ENCODE measurements at places on chromosomes 3 and 15.

DNA sequence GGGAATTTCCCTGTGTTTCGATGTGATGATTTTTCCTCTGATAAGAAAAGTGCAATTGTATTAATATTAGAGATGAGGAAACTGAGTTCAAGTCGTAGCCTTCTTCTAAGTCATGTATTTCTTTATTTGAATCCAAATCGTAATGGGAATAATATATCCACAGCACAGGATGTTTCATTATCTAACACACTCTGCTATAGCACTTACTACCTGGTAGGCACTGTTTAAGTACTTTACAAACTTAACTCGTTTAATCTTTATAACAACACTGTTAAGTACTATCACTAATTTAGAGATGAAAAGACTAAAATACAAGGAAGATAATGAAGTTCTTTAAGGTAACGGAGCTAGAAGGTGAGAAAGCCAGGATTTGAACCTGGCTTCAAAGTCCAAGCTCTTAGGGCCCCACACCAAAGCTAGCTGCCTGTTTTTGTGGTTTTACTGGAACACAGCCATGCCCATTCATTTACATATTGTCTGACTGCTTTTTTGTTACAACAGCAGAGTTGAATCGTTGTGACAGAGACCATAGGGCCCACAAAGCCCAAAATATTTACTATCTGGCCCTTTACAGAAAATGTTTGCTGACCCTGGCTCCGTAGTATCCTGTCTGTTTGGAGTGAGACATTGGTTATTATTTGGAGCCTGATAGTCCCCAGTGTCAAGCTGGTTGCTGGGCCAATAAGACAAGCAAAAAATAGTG is 9.6 kb upstream of the ATP13A3 start:
- no peak for DNase-seq

GRCh38 chr15:53910852-53911251 is 67.4 kb upstream of the UNC13C start:
- no peak for DNase-seq

- DNase-seq = no peak
Measured at GRCh38 chr15:70283511-70283910, 185.8 kb upstream of the TLE3 start.

DNA sequence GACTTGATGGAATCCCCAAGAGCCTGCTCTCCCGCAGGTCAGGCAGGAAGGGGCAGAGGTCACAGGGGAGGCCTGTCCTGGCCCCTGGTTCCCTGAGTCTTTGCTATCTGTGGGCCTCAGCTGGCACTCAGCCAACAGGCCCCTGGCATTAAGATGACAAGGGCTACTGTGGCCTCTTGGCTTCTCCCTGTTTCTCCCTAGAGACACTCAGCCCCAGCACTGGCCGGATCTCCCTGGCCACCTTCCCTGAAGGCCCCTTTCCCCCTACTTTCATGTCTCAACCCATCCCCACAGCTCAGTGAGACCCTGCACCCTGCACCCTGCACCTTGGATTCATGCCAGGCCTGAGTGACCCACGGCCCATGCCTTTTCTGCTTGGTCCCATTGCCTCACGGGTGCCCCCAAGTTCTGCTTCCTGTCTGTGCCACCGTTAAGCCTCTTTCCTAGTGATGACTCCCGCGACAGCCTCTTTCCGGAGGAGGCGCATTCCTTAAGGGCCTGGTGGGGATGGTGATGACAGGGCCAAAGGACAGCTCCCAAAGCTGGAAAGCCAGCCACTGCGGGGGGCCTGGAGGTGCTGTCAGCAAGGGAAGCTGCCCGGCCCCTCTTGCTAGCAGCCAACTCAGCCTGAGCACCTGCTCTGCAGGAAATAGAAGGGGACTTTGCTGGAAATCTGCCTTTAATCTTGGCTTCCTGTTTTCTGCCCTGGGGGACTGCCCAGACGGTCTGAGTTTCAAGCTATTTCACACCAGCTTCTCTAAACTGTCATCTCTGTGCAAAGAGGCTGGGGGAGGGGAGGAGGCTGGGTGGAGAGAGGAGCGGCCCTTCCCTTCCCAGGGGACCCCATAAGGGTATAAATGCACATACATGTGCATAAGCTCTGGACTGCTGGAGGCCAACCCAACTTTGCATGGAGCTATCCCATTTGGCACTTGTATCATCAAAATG is 4.8 kb upstream of the CSK start:
- no peak for DNase-seq

DNA sequence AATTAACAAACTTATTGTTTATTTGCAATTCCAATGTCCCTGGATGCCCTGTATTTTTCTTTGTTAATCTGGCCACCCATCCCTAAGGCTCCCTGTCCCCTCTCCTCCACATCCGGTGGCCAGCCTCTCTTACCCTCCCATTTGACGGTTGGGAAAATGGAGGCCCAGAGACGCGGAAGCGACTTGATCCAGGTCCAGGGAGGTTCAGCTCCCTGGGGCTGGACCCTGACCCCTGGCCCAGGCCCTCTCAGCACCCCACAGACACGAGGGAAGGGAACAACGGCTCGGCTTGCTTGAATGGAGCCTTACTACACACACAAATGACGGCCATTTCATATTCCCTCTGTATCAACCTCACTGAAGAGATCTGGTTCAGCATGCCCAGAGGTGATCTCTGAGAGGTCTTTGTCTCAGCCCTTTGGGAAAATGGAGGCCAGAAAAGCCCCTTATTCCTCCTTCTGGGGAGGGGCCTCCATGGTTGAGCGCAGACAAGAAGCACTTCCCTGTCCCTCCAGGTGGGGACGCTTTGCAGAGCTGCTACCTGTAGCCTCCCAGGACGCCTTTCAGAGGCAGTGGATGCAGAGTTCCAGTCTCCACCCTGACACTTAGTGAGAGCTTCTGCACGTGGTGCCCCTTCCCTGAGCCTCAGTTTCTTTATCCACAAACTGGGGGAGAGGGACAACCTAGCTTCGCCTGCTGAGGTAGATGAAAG is 82.1 kb downstream of the ATP2B2 start:
- no peak for DNase-seq

DNA sequence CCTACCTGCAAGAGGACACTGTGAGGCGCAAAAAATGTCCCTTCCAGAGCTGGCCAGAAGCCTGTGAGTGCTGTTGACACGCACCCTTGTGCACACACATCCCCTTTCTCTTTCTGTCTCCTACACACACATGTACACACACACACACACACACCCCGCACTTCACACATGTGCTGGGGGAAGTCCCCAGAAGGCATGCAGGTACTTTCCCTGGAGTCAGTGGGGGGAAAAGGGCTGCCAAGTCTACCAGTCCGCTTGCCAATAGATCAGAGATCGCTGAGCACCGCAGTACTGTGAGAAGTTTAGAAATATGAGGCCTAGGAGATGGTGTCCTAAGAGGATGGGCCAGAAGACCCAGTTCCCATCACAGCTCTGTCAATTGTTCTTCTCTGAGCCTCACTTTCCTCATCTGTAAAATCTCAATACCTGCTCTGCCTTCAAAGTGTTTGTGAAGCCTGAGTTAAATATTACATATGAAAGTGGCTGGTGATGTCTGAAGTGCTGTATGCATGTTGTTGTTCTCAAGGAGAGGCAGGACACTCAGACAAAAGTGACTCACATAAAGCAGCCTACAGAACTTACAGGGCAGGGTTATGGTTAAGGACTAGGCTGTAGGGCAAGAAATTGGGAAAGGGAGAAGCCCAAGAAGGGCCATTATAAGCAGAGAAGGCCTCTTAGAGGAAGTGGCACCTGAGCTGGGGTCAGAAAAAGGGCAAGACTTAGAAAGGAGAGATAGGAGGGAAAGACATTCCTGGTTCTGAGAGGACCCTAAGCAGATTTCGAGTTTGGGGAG is 6.8 kb downstream of the IL17RE start:
- no peak for DNase-seq

All from D721Med (cell line).